ENCODE measurements at places on chromosomes 11 and 22.

DNA sequence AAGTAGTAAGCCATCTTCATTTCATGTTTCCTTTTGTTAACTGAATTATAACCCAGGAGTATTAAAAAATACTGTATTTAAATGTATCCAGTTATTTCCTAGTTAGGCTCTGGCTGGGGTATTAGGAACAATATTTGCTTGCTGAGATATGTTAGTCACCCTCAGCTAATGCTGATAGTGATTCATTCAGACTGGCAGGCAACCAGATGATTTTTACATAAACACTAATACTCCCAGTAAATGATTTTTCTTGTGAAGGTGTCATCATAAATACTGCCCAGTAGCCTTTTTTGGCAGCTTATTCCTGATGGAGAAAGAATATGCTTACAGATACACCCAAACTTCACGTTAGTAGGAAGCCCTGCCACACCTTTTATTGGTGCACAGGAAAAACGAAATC, 8.1 kb downstream of the YWHAH start:
- DNase-seq: no peak

- peak; percentile 81 for DNase-seq
Measured at GRCh38 chr11:131668500-131669400, 298.3 kb downstream of the NTM start.

DNA sequence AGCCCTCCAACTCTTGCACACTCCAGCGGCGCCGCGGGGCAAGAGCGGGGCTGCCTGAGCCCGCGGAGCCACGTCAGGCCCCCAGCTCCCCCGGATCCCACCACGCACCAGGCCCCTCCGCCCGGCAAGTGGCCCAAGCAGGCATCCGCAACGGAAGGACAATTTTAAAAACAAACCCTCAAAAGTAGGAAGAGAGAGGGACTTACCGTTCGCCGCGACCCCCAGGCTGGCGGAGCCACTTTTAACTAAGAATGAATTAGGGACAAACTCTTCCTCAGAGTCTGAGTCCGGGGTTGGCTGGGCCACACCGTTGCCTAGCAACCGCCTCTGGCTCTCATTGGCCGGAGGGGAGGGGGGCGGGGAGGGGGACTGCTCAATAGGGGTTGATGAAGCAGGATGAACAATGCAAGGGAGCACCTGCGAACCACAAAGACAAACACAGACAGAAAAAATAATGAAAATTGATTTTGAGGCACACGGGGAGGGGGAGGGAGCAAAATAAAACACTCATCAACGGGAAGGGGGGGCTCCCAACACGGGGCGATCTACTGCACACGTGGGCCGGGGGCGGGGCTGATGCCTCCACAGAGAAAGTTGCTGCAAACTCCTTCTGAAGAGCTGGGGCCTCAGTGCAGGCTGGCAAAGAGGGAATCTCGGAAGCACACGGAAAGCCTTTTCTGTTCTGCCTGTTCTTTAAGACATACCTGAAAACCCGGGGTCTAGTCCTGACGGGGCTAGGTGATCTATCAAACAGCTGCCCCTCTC, 387.5 kb upstream of the NARS2 start:
- peak; percentile 91 for DNase-seq

DNA sequence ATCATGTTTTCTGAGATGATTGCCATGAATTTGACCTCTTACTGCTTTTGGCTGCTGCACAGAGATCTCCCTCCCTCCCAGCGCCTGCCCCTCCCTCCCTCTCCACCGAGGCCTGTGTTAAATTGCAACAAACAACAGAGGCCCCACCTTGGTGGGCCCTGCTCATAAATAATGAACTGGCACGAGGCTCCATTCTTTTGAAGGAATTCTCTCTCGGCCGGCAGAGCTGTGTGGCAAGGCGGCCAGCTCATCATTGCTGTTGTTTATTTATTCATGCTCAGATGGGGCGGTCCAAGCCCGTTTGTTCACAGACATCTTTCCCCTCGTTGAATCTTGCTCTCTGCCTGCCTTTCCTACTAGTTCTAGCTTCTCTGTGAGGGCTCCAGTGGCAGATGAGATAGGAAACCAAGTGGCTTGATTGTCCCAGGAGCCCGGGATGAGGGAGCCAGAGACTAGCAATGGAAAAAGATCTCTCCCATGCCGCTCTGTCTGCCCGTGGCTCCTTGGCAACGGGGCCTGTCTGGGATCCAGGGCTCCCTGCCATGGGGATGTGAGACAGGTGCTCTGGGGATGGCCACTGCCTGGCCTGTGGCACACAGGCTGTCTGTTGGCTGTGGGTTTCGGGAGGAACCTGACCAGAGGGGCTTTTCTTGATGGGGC, 192.6 kb downstream of the DSCAML1 start:
- DNase-seq: no peak

DNA sequence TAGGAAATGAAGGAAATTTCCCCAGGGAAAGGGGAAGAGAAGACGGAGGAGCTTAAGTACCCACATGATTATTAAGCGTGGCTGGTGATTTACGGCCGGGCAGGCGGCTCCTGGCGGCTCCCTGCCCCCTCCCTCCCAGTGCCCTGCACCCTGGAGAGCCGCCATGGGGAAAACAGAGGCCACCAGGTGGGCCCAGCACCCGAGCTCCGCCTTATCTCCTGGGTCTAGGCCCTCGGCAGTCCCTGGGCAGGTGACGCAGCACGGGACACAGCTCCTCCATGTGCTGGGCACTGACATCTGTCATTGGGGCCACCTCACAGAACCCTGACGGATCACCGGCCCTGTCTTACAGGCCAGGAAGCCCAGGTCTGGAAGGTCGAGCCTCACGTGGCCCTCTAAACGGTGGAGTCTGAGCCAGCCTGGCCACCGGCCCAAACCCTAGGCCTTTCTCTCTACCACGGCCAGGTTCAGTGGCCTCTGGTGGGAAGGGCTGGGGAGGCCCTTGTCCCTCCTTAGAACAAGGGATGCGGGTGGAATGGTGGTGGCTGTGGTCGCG, 60.2 kb upstream of the PPARA start:
- DNase-seq: no peak

- DNase-seq: no peak
Measured at GRCh38 chr11:6303661-6304060, 16.6 kb downstream of the CAVIN3 start.

DNA sequence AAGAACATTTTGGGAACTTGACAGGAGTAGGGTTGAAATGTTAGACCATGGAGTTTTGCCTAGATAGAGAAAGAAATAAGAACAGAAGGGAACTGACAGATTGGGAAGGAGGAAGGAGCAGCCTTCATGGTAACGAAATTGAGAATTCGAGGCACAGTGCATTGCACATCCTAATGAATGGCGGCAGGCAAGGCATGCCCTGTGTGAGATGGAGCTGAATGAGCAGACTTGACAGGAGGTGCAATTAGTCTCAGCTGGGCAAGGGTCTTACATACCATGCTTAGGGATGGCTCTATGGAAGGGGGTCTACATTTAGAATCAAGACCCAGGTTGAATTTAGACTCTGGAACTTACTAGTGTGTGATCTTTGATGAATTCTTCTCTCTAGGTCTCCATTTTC, 25.0 kb upstream of the NTM start:
- no peak for DNase-seq

GRCh38 chr11:1881442-1882264, 10.0 kb downstream of the PRR33 start:
- no peak for DNase-seq

DNA sequence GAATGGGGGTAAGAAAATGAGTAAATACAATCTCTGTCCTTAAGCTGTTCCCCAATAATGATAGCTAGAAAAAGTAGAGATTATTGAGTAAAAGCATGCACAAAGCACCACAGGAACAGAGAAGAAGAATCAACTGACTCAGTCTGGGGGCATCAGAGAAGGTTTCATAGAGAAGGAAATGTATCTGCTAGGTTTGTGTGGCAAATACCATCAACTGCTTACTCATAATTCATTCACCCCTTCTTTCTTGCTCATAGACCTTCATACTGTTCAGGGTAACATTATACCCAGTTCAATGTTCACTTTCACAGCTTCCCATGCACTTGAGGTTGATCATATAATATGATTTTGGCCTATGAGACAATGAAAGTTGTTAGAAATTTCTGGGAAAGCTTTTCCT, 85.2 kb upstream of the SCUBE2 start:
- DNase-seq: no peak

- DNase-seq: no peak
Measured at GRCh38 chr11:14638561-14638960, 5.0 kb upstream of the PDE3B start.

- DNase-seq: peak; percentile 61
Measured at GRCh38 chr22:42613872-42614301, 796 bp downstream of the POLDIP3 start.

DNA sequence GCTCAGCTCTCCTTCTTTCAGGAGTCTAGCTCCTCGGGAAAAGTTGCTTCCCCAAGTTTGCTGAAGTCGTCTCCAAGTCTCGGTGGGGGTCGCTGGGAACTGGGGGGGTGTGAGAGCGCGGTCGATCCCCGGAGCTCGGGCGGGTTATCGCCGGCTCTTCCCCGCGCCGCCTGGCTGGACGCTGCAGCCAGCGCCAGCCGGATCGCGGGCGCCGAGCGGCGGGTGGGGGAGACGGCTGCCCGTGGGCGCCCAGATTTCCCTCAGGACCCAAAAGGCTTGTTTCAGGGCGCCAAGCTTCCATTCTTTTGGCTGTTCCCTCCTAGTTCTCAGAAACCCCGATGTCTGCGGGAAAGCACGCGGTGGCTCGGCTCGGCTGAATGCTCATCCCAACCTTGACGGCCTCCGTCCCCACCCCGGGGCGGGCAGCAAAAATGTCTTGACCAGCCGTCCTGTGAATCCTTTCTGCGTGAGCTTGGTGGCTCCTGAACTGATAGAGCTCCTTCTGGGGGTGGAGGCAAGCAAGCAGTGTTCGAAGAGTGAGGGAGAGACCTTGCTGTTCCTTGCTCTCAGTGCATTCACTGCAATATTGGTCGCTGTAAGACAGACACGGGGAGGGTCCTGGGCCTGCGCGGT, 1.7 kb downstream of the ZBTB16 start:
- DNase-seq: no peak

- DNase-seq: no peak
Measured at GRCh38 chr11:119691701-119692539, 37.1 kb downstream of the NECTIN1 start.

DNA sequence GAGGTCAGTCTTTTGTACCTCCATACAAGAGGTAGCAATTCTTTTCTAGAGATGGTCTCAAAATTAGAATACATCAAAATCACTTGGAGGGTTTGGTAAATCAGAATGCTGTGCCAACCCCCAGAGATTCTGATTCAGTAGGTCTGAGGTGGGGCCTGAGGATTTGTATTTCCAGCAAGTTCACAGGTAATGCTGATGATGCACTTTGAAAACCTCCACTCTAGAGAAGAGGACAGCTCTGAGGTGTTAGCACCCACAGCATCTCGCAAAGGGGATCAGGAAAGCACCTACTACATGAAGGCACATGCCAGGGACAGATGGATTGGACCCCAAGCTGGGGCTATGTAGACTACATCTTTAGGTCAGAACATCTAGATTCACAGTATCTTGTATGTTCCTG, 7.2 kb downstream of the KCTD14 start:
- DNase-seq: no peak

- DNase-seq: no peak
Measured at GRCh38 chr22:41831828-41832552, 915 bp upstream of the SREBF2 start.
